ENCODE measurements at places on chromosomes 5 and 9.

GRCh38 chr9:134318481-134318891, 7.8 kb upstream of the RXRA start:
- no peak for DNase-seq

GRCh38 chr5:116814626-116815385, 240.2 kb upstream of the SEMA6A start:
- DNase-seq: no peak

DNA sequence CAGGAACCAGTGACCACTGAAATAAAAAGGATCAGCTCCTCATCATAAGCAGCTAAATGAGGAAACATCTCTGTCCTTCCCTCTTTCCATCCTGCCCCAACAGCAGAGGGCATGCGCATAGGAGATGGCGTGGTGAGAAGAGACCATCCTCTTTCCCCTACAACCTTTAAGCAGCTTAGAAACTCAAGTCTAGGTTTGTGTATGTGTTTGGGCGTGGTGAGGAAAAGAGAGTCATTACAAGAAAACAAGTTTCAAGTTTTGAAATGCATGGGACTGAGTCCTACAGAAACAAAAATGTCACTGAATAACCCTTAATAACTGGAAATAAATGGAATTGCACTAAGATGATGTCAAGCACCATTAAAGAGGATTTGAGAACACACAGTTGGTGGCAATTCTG, 96.4 kb upstream of the IL12B start:
- DNase-seq: no peak

DNA sequence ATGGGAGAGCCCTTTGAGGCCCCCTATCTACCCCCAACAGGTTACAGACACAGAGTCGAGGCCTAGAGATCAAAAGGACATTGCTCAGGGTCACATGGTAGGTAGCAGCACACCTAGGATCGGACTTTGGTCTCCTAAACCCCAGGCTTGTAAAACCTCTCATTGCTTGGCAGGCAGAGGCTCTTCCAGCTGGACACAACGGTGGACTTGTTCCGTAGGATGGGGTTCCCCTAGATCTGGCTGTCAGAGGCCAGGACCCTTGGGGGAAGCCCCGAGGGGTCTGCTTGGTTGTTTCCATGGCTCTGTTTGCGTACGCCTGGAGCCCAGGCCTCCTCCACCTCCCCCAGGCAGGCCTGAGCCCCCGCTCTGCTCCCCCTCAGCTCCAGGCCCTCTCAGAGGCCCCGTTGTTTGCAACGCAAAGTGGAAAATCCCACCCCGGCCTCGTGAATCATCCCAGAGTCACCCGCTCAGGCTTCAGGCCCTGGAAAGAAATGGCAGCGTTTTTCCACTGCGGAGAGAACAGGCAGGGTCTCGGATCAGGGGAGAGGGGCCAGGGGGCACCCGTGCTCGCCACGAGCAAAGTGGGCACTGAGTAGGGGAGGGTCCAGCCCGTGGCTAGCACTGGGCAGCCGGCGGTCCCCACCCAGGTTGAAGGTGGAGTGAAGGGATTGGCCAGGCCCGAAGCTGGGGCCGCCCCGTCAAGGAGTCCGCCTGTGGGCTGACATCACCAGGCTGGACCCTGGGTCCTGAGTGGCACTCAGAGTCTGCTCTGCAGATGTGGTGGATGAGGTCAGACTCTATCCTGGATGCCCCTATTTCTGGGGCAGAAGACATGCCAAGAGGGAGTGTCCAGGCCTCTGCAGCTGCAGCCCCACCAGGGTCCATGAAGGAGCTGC, 19.8 kb downstream of the COL27A1 start:
- DNase-seq: no peak

DNA sequence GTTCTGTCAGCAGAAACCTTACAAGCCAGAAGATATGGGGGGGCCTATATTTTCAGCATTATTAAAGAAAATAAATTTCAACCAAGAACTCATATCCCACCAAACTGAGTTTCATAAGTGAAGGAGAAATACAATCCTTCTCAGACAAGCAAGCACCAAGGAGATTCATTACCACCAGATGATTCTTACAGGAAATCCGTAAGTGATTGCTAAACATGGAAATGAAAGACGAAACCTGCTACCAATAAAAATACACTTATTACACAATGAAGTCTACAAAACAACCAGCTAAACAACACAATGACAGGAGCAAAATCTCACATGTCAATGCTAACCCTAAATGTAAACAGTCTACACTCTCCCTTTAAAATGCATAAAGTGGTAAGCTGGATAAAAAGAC, 17.8 kb upstream of the C9orf72 start:
- no peak for DNase-seq

GRCh38 chr5:95760273-95761191, 29.4 kb downstream of the RHOBTB3 start:
- DNase-seq: peak; percentile 64

GRCh38 chr5:119083679-119084078, 12.8 kb downstream of the DMXL1 start:
- DNase-seq: no peak

DNA sequence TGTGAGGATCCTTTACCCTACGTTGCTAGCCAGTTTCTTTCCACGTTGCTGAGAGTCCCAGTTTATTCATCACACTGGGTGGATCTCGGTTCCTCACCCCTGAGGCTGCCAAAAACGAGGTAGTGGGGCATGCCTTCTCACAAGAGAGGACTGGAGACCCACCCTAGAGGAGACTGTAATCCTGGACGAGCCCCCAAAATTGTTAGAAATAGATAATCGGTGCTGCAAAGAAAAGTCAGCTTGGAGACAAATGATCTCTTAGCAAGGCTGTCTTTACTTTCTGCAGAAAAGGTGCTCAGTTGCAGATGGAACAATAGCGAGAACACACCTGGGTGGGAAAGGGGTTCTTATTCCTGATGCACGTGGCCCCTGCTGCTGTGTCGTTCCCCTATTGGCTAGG, 101.8 kb downstream of the TMEM167A start:
- no peak for DNase-seq

- DNase-seq: no peak
These were observed 82.1 kb upstream of the LMX1B start for GRCh38 chr9:126531591-126531990.
